Stimulated activated CD4-positive, alpha-beta T cell treated with anti-CD3 and anti-CD28 coated beads, Interleukin-1b, Interleukin-23, amount 100 ng/mL, for 1 hour (primary cell): ENCODE measurements at places on chromosomes 2 and 18.

GRCh38 chr18:69401226-69401971 lies 711 bp downstream of the DOK6 start:
- DNase-seq, result no peak

DNA sequence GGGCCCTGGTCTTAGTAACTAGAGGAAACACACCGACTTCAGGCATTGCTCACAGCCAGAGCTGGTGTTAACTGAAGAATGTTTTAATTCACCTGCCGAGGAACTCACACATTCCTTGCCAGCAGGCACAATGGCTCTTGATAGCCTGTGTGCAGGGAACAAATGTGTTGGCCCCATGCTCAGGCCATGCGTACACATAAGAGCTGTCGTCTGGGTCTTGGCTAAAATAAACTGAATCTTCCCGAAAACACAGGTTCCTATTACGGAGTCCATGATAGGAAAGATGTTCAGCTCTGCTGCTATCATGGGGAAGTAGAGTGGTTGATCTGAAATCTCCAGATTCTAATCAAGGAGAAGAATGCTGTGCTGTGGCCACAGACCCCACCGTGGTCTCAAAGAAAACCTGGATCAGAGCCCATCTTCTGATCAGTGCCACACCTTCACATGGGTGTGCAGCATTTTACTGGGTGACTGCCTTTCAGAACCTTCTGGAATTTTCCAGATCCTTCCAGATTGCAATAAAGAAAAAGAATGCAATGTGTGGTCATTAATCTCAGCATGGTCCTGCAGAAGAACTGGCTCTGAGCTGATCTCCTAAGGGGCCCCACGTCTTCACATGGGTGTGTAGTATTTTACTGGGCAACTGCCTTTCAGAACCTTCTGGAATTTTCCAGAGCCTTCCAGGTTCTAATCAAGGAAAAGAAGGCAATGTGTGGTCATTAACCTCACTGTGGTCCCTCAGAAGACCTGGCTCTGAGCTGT lies 17.2 kb downstream of the MBP start:
- no peak for DNase-seq

- DNase-seq, result no peak
Measured at GRCh38 chr18:23635283-23636070, 27.2 kb downstream of the ANKRD29 start.

DNA sequence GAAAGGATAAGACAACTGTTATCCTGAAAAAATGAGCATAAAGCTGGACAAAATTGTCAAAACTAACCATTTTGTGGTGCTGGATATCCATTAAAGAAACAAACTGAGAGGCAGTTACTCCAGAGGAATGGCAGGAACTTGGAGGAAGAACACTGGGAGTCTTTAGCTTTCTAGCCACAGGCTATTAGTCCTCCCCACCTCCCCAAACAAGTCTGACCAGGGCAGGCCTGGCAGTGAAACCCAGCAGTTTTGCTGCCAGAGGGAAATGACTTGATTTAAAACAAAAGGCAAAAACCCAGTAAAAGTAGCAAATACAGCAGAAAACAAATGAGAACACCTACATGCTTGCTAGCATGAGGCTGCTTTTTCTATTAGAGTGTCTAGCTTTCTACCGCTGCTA lies 34.9 kb downstream of the OSBPL1A start:
- no peak for DNase-seq

DNA sequence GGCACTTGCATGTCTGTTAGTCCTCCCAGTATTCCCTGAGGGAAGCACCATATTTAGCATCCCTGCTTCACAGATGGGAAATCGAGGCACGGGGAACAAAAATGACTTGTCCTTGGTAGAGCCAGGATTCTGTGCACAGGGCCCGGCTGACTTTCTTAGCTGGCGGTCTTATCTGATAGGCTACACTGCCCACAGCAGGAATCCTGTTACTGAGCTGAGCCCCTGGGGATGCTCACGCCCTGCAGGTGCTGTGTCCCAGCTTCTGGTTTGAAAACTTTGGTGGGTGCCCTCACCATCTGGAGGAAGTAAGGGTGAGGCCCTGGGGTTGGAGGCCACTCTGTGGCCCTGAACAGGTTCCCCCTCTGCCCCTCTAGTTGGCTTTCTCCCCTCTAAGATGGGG lies 68.4 kb upstream of the MCFD2 start:
- DNase-seq, result no peak

GRCh38 chr2:210915912-210916311 lies 359.5 kb downstream of the CPS1 start:
- no peak for DNase-seq

GRCh38 chr2:239694487-239694886 lies 293.7 kb upstream of the HDAC4 start:
- no peak for DNase-seq

DNA sequence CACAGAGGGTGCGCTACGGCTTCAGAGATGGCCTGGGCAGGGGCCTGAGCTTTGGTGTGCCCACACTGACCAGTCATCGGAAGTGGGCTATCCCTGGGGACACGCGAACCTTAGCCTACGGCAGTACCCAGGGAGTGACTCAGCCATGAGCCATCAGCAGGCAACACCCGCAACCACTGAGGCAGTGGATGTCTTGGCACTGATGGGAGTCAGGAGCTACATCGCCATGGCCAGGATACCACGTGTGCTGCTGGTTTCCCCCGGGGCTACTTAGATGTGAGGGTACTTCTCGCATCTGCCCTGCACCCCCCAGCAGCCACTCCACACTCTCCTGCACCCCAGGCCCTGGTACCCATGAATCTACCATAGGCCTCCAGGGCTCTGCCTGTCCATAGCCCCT lies 12.8 kb upstream of the HPCAL1 start:
- no peak for DNase-seq

- no peak for DNase-seq
Measured at GRCh38 chr2:126885751-126886210, 12.9 kb upstream of the TEX51 start.

DNA sequence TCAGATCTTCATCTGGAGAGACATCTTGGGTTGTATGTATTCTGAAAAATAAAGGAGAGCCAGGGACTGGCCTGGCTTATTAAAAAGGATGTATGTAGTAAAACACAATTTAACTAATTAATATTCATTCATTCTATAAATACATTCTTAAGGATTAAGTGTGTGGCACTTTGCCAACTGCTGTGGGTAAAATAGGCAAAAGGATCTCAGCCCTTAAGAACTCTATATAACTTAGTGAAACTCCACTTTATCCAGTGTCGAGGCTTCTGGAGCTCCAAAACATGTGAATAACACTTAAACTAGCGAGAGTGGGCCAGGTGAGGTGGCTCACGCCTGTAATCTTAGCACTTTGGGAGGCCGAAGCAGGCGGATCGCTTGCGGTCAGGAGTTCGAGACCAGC lies 7.7 kb upstream of the STK39 start:
- no peak for DNase-seq
